Stimulated activated CD8-positive, alpha-beta memory T cell treated with anti-CD3 and anti-CD28 coated beads, Interleukin-4, amount 100 ng/mL, for 1 hour (primary cell): ENCODE measurements at places on chromosomes 12 and 14.

DNA sequence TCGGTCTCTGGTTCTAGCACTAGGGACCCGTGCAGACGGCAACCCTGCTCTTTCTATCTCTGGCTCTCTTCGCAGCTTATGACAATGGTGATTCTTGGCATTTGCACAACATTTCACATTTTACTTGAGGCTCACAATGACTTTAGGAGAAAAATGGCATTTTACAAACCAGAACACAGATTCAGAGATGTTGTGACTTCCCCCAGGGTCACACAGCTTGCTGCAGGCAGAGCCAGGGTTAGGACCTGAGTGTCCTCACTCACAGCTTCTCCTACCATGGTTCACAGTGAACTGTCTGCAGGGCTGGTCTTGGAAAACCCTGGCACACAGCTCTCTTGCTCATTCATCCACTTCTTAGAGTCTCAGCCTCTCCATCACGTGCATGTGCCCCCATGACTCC lies 23.7 kb downstream of the P2RX7 start:
- DNase-seq, result no peak

GRCh38 chr12:109637348-109637747 lies 63.8 kb downstream of the MVK start:
- DNase-seq, result no peak

DNA sequence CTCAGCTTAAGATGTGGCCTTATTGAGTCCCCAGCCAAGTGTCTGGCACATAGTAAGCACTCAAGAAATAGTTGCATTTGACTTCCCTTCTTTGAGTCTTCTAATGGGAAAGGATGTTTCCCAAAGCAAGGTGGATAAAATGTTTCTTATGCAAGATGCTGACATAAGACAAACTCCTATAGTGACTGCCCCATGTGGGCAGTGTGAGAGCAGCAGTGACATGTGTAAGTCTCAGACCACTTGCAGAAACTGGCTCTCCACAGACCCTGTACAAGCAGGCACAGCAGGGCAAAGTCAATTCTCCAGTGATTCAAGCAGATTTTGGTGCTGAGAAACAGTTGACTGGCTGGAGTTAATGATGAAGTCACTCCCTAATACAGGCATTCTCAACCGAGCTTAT lies 255.3 kb downstream of the ANO2 start:
- no peak for DNase-seq

GRCh38 chr12:81992461-81992860 lies 233.3 kb upstream of the PPFIA2 start:
- no peak for DNase-seq

GRCh38 chr12:48744251-48745008 lies 27.9 kb upstream of the CCNT1 start:
- no peak for DNase-seq

DNA sequence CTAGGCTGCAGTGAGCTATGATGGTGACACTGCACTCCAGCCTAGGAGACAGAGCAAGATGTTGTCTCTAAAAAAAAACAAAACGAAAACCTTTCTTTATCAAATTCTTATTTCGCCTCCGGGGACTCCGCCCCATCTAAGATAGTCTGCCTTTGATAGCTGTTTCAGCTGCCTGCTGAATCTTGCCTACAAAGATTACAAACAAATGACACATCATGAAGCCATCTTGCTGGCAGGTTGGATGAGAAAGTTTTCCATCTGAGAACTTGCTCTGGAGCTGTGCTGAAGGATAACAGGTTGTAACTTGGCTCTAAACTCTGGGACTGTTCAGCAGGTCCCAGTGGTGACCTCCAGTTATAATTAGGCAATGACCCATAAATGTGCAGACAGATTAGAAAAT lies 41.8 kb upstream of the AEBP2 start:
- no peak for DNase-seq

DNA sequence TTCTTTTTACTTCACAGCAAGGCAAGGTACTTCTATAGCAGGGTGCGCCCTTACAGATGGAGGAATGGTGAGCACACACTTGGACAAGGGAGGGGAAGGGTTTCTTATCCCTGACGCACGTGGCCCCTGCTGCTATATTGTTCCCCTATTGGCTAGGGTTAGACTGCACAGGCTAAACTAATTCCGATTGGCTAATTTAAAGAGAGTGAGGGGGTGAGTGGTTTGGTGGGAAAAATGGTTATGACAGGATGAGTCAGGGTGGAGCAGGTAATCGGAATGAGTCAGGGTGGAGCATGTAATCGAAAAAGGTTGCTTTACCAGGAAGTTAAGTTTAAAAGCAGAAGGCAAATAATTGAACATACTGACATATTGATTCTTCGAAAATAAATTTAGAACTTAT lies 23.7 kb upstream of the RAB21 start:
- DNase-seq, result no peak

DNA sequence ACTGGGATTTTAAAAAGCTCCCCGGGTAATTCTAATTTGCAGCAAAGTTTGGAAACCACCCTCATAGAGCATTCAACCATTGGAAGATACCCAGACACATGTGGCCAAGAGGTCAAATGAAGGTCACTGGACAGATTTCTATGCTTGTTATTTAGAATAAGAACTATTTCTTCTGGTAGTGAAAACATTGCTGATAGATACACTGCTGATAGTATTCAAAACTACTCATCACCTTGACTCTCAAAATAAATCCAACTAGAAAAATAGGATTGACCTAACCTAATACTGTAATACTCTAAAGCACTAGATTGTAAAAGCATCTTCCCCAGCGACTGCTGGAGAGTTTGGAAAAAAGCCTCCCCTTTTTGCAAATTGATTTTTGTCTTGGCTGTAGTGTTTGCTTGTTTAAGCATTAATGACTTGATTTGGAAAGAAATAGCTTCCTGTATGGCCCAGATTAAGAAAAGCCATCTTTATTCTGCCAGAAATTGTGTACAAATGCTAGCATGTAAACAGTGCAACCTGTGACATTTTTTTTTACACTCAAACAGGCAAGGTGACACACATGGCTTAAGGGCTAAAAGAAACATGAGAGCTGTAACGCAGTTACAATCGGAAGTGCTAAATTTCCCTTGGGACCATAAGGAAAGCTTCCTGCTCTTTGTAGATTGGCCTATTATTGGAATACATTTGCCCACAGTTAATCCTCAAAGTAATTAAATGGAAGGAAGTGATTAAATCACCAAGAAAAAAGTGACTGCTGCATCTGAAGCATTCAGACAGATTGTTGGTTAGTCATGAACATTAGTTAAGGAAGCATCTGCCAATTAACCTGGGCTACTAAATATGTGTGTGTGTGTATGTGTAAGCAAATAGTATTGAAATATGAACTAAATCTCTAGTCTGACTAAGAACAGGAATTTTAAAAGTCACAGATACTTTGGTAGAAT lies 356.5 kb upstream of the ATP2B1 start:
- no peak for DNase-seq

GRCh38 chr14:51341338-51341737 lies 101.3 kb downstream of the TMX1 start:
- no peak for DNase-seq

DNA sequence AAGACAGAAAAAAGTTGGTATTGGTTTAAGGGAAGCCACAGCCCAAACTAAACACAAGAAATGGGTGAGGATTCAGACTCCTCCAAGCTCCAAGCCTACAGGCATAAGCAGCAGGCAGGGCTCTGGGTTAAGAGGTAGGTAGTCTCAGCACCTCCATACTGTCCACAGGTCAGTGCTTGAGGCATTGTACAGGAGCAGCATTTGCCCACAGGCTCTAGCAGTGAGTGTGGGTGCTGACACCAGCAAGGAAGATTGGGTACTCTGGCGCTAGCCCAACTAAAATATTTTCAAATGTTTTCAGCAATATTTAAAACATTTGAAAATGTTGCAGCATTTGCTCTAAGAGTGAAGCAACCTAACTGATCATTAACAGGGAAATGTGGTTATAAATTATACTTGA lies 33.1 kb downstream of the FERMT2 start:
- no peak for DNase-seq

DNA sequence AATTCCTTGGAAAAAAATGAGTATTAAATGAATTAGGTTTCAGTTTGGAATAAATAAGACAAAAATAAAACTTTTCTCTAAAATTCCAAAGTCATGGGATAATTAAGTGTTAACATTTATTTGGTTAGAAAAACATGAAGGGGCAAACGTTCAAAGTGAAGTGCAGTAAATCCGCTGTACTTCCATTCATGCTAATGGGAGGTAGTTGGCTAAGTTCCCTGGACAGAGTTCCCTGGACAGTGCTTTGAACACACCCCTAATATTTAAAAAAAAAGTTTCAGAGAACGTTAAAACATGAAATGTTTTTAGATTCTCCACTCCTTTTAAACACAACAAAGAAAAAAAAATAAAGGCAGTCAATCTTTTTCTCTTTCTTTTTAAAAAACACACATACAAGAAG lies 16.3 kb downstream of the ALX1 start:
- no peak for DNase-seq

DNA sequence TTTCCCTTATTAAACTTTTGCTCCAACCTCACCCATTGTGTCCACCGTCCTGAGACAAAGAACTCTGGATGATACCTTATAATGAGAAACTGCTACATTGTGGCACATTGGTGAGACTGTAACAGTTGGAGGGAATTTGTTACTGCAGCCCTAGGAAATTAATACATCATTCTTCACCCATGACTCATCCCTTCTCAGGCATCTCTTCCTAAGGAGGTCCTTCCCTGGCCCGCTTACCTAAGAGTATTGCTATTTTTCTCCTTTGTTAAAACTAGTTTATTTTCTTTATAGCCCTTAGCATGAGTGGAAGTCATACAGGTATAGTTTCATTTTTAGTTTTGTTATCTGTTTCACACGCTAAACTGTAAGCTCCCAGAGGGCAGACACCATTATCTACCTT lies 87.1 kb downstream of the TMEM260 start:
- no peak for DNase-seq

DNA sequence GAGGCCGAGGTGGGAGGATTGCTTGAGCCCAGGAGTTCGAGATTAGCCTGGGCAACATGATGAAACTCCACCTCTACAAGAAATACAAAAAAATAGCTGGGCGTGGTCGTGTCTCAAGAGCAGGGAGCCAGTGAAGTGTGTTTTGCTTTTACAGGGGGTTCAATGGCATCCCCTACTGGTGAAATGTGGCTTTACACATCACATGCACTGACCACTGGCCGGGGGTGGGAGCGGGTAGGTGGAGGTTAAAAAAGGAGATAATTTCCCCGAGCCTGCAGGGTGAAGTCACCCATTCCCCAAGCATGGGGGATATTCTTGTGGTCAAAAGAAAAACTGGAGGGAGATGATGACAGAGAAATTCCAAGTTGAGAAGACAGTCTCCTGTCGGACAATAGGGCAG lies 63.6 kb upstream of the PWP1 start:
- DNase-seq, result no peak

DNA sequence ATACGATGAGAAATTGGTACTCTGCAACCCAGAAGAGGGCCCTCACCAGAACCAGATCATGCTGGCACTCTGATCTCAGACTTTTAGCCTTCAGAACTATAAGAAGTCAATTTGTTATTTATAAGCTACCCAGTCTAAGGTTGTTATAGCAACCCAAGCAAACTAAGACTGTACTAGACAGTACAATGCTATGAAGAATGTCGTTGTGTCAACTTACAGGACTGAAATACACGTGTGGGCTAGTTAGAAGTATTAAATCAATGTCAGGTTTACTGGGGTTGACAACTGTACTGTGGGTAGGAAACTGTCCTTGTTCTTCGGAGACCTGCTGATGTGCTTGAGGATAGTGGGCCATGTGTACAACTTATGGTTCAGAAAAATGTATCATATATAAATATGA lies 19.7 kb downstream of the DUSP16 start:
- DNase-seq, result no peak

GRCh38 chr12:80198782-80199337 lies 99.5 kb downstream of the OTOGL start:
- DNase-seq, result no peak

GRCh38 chr12:24778486-24779304 lies 170.2 kb downstream of the BCAT1 start:
- no peak for DNase-seq

GRCh38 chr12:71442567-71442931 lies 3.0 kb downstream of the LGR5 start:
- DNase-seq, result no peak

DNA sequence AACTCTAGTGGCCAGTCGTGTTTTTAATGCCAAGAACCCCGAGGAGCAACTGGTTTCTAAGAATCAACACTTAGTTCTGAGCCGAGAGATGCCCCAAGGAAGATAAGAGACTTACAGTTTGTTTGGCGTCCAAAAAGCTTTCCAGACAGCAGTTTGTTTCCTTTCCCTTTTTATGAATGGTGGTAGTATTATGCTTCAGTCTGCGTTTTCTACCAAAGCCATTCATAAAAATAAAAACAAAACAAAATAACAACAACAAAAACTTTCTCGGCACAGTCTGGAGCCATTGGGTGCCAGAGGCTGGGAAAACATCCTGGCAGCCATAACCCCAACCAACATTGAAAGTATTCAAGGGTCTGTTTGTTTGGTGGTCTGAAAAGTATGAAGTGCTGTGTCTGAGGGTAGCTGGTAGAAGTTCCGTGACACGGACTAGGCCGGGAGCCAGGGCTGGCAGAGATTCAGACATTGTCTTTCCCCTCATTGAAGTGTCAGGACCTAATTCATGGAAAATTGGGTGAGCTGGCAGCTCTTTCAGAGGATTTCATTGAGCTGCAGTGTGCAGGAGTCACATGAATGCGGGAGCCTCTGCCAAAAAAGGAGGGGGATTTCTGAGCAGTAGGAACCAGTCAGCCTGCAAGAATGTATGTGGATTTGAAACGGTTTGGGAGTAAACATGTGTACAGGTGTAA lies 124.2 kb downstream of the HMGA2 start:
- DNase-seq, result no peak

DNA sequence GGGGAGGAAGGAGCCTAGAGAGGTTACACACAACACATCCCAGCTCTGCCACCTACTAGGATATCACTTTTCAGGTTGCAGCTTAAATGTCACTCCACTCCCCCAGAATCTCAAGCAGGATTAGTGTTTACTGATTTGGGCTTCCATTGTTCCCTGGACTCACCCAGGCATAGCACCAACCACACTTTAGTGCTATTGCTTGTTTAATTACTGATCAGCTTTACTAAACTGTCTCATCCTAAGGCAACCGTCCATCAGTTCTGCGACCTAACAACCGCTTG lies 6.1 kb upstream of the KRT18 start:
- no peak for DNase-seq

GRCh38 chr14:103848175-103849077 lies 1.1 kb upstream of the PPP1R13B start:
- no peak for DNase-seq

GRCh38 chr12:31246470-31246850 lies 79.5 kb downstream of the SINHCAF start:
- no peak for DNase-seq

GRCh38 chr12:110543252-110543959 lies 39.7 kb downstream of the PPTC7 start:
- no peak for DNase-seq

GRCh38 chr14:33794791-33795305 lies 156.0 kb downstream of the EGLN3 start:
- DNase-seq, result no peak

GRCh38 chr12:77850129-77850528 lies 19.4 kb downstream of the NAV3 start:
- no peak for DNase-seq

DNA sequence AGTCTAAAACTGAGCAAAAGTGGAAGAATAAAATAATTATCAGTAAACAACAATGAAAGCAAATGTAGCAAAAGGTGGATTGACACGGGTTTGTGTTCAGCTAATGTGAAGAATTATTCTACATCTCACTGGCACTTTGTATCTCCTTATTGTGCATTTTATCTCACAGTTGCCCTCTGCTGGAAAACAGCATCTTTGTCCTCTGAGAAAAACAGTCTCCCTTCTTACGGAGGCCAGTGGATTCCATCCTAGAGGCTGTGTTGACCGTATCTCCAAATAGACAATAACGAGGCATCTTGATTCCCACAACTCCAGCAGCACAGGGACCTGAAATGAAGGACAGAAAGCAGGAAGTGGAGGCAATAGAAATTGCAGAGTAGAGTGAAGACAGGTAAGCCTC lies 51.3 kb upstream of the PLBD1 start:
- no peak for DNase-seq
